ENCODE measurements at places on chromosomes 6 and 20.

- no peak for DNase-seq
These were observed 288.5 kb upstream of the STXBP5 start for GRCh38 chr6:146915671-146916127.

GRCh38 chr6:147108259-147108910 is 95.8 kb upstream of the STXBP5 start:
- no peak for DNase-seq

GRCh38 chr6:139605350-139605749 is 230.9 kb upstream of the CITED2 start:
- DNase-seq: peak; percentile 49

GRCh38 chr6:81906709-81907204 is 154.3 kb upstream of the TENT5A start:
- DNase-seq: no peak

DNA sequence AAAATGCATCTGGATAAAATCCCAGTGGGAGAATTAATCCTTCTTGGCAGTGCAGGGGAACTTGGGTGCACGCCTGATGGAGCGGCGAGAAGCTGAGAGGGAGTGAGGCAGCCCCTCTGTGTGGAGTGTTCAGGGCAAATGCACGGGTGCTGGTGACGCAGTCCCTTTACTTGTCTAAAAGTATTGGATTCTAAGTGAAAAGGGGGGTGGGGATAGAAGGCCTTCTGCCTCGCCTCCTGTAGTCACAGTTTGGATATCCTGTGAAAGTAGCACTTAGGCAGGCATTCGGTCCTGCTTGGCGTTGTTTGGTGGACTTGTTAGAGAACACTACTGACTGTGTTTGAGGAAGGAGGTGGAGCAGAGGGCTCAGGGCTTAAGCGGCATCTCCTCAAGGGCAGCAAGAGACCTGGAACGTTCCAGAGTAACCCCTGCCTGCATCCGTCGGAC is 39.3 kb downstream of the PHACTR3 start:
- no peak for DNase-seq

GRCh38 chr6:41294214-41294872 is 7.9 kb upstream of the TREM1 start:
- no peak for DNase-seq

DNA sequence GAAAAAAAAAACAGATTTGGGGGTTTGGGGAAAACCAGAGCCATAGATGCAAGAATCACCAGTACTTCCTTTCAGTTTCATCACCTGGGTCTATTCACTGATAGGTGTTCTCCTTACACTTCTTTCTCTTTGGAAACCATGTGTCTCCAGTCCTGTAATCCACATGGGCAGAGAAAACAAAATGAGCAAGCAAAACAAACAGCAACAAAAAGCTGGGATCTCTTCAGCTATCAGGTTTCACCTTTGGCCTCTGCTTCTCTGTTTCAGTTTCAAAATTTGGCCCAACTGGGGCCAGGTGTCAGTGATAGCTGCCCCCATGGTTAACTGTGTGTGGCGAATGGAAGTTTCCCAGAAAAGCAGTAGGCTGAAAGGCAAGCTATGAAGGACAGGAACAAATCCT is 220.0 kb upstream of the THBS2 start:
- no peak for DNase-seq

DNA sequence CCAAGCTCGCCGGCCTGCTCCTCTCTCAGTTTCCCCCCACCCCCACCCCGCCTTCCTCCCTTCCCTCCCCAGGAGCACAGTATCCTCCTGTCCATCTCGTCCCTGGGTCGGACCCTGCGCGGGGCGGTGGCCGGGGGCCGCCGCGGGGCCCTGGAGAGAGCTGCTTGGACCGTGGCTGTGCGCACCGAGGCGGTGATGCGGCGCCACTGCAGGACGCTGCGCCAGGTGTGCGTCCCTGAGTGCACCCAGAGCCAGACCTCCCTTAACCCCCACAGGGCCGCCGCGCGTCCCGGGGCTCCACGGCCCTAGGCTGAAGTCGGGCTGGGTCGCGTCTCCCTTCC is 2.2 kb downstream of the C20orf204 start:
- DNase-seq: no peak

- DNase-seq: no peak
These were observed 7.1 kb downstream of the CCND3 start for GRCh38 chr6:41934278-41935192.

DNA sequence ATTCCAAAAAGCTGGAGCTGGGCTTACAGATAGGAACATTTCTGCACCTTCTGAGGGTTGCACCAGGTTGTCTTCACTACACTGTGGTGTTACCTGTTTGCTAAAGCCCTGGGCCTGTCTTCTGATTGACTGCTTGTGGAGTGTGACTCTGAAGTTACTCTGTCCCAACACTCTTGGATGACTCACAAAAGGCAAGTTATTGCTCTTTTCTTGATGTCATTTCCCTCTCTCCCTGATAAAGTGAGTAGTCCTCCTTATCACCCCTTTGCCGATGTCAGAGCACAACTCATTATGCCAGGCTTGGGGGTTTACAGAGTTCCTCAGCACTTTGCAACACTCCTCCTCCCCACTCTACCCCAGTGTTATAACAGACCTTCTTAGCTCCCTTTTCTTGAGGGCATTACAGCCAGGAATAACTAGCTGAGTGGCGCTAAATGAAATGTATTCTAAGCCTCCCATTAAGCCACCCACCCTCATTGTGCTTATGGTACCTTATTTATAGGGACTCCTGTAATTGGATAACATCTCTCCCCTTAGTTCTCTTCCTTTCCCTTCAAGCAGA is 36.1 kb upstream of the NKX2-4 start:
- no peak for DNase-seq

GRCh38 chr6:26105842-26106241 is 18.6 kb downstream of the HFE start:
- DNase-seq: no peak

DNA sequence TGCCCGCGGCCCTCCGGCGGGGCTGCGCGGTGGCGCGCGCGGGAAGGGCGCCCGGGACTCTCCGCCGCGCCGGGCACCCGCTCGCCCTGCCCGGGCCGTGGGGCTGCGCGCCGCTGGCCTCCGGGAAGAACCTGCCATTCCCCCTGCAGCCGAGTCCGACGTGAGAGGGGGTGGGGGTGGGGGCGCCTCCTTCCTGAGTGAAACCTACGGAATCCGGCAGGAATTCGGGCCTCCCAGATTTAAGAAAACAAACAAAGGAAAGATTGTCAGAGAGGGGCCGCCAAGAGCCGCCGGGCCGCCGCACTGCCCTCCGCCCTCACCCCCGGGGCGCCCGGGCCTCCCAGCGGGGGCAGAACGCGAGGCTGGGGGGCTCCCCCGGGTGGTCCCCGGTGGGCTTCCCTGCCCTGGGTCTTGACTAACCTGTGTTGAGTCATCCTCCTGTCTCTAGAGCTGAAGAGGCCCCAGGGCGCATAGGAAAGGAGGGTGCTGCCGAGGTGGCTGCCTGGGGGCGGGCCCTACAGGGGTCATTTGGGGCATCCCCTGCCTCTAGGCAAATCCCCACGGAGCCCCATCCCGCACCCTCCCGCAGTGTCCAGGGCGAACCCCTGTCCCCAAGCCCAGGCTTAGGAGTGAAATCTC is 42.2 kb upstream of the FOXP4 start:
- DNase-seq: no peak

DNA sequence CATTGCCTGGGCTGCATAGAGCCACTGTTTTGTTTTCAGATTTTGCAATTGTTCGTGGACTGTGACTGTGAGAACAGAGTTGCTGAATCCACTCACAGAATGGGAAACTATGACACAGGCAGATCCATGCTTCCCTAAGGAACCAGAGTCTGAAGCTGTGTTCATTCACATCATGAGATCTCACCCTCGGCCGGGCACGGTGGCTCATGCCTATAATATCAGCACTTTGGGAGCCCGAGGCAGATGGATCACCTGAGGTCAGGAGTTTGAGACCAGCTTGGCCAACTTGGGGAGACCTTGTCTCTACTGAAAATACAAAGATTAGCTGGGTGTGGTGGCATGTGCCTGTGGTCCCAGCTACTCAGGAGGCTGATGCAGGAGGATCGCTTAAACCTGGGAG is 139.2 kb upstream of the SALL4 start:
- DNase-seq: no peak

GRCh38 chr6:74073999-74074398 is 378.0 kb downstream of the CD109 start:
- no peak for DNase-seq

DNA sequence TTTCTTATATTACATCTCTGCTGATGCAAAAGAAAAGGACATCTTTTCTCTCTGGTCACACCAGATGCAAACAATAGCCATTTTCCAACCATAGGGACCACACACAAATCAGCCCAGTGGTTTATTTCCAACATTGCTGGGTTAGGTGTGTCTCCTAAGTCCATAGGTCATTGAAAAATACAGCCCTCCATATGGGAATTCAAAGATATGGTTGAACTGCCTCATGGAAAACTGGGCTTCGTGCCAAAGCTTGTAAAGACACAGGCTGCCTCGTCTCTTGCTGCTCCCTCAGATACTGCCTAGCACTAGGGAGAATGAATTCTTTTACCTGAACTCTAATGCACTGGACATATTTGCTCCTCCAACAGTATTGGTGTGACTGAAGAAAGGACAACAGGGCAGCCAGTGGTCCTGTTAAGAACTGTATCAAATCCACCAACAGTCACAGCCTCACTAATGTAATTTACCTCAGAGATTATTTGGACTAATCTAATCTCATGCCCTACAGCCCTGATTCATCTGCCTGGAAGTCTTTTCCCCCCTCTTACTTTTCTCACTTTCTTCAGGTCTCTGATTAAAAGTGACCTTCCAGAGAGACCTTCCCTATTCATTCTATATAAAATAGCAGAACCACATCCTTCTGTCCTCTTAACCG is 48.3 kb upstream of the TBC1D32 start:
- peak; percentile 5 for DNase-seq

GRCh38 chr6:148757944-148758480 is 11.2 kb downstream of the UST start:
- no peak for DNase-seq

DNA sequence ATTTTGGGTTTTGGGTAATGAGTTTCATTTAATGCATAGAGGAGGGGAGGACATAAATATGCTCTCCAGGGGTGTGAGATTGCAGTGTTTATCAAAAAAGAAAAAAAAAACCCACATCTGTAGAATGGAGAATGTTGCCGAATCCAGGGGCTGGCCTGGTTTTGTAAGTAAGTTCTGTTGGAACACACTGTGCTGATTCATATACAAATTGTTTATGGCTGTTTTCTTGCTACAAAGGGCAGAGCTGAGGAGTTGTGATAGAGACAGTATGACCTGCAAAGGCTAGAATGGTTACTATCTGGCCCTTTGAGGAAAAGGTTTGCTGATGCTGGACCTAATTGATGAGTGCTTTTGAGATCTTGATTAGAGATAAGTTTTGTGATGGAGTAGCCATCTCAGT is 30.4 kb downstream of the SCAF8 start:
- no peak for DNase-seq

GRCh38 chr20:16271450-16271849 is 301.8 kb downstream of the KIF16B start:
- no peak for DNase-seq

DNA sequence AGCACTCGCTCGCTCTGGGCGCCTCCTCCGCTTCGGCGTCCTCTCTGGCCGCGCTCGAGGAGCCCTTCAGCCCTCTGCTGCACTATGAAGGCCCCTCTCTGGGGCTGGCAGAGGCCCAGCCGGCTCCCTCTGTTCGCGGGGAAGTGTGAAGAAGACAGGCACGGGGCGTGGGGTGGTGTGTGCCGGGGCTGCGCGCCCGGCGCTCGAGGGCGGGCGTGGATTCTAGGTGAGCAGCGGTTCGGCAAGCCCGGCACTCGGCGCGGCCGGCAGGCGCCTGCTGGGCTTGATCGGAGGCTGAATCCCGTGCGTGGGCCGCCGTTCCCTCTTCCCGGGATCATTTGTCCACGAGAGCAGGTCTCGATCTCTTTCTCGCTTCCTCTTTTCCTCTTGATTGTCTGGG is 153.0 kb downstream of the SLC35B3 start:
- DNase-seq: no peak

- no peak for DNase-seq
These were observed 171.9 kb upstream of the PRND start for GRCh38 chr20:4549711-4550259.

- no peak for DNase-seq
These were observed 40.0 kb upstream of the KCNK16 start for GRCh38 chr6:39362487-39362865.

- peak; percentile 13 for DNase-seq
These were observed 81.3 kb downstream of the MOXD1 start for GRCh38 chr6:132320007-132320406.

- DNase-seq: no peak
These were observed 2.9 kb downstream of the DSN1 start for GRCh38 chr20:36770680-36771079.

DNA sequence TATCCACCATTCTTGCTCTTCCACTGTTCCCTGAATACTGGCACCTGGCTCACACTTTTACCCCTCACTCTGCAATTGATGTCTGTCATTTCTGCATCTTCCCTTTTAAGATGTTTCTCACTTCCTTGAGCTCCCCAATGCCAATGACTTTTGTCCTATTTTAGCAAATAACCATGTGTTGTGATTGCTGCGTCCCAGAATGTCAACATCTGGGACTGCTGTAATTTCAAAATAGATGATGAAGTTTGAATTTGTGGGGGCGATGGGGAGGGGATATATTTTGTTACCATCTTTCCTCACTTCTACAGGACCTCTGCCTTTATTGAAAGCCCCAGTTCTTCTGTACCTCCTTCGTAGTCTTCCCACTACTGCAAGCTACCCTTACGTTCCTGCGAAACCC is 40.0 kb upstream of the ADGRF5 start:
- no peak for DNase-seq
